HFF-Myc (cell line): ENCODE measurements at places on chromosomes 4 and X.

DNA sequence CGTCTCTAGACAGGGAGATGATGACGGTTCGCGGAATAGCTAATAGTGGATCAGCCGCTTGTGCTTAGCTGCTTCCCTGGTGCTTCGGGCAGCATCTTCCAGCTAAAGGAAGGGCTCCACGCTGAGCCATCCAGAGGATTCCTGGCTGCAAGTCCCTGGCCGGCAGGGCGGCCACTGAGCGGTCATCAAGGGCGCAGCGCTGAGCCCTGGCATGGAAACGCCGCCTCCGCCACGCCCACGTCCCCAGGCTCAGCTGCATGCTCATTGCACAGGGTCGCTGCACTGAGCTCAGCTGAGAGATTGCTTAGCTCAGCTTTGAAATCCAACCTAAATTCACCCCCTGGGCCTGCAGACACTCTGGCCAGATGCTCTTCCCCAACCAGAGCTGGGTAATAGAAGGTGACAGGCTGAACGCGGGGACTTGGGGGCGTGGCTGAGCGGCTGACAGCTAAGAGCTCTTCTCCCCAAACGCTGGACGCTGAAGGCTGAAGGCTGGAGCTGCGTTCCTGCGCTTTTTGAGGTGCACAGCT is 118.2 kb upstream of the KIT start:
- DNase-seq, result no peak

GRCh38 chr4:140046543-140046942 is 107.4 kb downstream of the MAML3 start:
- DNase-seq, result no peak

- DNase-seq, result no peak
These were observed 382.3 kb upstream of the ZFP42 start for GRCh38 chr4:187613089-187613839.

- no peak for DNase-seq
These were observed 34.3 kb downstream of the SCLT1 start for GRCh38 chr4:129059028-129059427.
